ENCODE measurements at places on chromosomes 5 and 9.
A peak's percentile ranks its signal among the peaks of the same experiment; 100 is the strongest.

DNA sequence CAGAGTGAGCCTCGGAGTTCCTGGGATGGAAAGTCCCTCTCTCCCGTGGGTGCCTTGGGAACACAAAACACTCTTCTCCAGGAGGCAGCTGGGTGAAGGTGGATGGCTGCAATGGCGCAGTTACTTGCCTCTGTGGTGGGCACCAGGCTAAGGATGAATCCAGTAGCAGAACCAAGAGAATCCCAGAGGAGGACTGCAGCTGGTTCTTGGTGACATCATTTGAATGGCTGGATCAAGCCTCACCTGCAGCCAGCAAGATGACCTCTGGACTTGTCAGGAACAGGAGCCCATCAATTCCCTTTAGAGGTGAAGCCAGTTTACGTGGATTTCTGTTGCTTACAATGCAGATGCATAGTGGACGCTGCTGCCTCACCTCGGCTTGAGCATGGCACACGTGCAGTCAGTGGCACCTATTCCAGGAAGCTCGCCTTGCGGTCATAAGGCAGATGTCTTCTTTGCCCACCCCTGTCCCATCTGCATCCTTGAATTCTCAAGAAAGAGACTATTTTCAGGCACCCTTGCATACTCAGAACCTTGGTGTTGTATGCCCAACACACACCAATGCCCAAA is 34.1 kb upstream of the ADAMTS2 start:
- DNase-seq: no peak

DNA sequence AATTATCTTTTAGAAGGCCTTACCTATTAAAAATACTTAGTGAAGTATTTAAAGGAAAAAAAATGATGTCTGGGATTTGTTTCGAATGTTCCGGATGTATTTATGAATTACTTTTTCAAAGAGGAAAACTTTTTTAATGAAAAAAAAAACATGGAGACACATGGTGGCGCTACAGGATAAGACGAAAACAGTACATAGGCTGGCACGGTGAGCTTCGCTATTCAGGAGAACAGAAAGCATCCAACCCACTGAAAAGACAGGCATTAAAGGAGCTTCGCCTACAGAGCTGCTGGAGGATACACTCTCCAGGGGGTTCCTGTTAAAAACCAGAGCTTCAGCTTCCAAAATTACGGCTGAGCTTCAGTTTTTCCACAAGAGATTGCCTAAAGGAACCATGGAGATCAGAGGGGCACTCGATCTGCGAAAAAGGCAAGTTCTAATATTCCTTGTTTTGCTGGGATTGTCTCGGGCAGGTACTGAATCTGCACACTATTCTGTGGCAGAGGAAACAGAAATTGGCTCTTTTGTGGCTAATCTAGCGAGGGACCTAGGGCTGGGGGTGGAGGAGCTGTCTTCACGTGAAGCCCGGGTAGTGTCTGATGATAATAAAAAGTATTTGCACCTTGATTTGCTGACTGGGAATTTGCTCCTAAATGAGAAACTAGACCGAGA is at the start of gene PCDHB14:
PCDHB14 (plus strand) TSS at position 232 of the 672 bp plus-strand sequence; CDS start at position 395, 163 bp downstream.
- peak; percentile 48 for DNase-seq

- DNase-seq: no peak
These were observed 105.0 kb downstream of the MAPKAP1 start for GRCh38 chr9:125601961-125602360.

GRCh38 chr9:21970800-21971640 is 23.2 kb downstream of the CDKN2A start:
- no peak for DNase-seq

DNA sequence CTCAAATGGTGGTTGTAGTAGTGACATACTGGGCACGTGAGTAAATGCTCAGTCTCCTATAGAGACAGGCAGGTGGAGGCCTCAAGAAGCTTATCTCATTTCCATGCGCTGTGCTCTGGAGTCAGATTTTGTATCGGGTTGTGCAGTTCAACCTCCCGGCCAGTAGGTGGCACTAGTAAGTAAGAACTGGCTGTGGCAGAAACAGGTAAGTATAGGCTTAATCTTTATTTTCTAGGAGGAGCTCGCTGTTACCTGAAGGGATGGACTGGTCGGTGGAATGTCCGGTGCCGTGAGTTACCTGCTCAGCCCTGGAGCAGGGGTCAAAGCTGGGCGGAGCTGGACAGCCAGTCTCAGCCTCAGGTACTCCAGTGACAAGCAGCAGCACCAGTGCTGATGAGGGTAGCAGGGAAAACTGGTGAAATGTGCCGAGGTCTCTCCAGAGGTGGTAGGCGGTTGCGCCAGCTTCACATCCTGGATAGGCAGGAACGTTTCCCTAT is 880.1 kb upstream of the SEMA6A start:
- DNase-seq: peak; percentile 41

DNA sequence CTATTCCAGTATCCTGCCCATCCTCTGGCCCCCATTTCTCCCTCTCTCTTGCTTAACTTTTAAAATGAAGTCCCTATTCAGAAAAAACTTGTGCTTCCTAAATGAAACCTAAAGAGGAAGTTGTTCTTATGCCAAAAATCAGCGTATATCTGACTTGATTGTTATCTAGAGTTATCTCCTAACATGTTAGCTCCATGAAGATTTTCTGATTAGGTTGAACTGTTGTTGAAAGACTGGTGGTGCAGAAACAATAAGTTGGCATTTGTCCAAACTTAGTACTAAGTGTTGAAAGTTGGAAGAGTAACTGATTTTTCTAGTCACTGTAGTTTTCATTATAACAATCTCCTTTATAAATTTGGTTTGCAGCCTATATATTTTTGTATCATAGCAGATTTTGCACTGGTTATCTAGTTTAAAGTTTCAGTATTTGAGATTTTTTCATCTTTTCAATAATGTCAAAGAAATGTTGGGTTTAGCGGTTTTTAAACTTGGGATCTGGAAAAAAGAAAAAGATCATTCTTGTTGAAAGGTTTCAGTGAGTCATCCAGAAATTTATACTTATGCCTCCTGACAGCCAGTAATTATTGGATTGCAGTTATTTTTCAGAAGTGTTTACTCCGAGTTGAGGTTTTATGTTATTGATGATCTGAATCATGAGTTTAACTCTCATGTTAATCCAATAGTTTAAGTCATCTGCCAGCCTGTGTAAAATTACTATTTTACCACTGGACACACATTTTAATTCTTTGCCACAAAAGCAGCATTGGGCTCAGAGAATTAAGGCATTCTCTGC is 60.6 kb downstream of the PAM start:
- DNase-seq: no peak

GRCh38 chr9:115413766-115414382 is 295.9 kb upstream of the TNC start:
- DNase-seq: no peak

DNA sequence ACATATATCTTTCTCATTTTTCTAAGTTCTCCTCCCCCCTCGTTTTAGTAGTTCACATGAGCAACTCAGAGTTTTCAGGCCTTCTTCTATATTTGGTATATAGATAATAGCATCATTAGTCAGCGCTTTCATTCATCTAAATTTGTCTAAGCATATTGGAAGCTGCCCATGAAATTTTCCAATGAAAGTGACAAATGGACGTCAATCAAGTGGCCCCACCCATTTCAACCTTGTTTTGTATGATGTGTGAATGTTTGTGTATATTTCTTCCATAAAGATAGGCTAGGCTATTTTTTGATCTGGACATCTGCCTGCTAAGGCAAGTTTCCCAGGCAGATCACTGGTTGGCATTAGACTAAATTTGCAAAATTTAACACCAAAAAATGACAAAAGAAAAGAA is 104.0 kb upstream of the SSBP2 start:
- DNase-seq: no peak

DNA sequence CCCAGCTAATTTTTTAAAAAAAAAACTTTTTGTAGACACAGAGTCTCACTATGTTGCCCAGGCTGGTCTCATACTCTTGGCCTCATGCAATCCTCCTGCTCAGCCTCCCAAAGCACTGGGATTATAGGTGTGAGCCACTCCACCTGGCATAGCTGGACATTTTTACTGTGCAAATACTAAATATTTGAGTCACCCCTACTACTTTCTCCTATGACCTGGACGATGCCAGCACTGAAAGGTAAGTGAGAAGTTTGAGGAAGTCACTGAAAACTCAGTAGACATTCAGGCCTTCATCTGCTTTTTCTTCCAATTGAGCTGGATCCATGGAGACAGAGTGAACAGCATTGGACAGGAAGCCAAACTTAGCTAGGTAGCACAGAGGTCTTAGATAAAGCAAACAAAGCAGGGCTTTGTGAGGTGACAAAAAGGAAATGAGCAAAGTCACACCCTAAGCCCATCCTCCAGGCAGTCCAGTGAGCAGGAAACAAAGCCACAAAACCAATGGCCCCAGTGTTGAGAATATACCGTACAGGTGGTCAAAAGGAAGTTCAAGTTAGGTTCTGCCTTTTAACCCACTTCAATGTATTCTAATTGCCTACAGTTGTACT is 192.6 kb upstream of the RASA1 start:
- no peak for DNase-seq

DNA sequence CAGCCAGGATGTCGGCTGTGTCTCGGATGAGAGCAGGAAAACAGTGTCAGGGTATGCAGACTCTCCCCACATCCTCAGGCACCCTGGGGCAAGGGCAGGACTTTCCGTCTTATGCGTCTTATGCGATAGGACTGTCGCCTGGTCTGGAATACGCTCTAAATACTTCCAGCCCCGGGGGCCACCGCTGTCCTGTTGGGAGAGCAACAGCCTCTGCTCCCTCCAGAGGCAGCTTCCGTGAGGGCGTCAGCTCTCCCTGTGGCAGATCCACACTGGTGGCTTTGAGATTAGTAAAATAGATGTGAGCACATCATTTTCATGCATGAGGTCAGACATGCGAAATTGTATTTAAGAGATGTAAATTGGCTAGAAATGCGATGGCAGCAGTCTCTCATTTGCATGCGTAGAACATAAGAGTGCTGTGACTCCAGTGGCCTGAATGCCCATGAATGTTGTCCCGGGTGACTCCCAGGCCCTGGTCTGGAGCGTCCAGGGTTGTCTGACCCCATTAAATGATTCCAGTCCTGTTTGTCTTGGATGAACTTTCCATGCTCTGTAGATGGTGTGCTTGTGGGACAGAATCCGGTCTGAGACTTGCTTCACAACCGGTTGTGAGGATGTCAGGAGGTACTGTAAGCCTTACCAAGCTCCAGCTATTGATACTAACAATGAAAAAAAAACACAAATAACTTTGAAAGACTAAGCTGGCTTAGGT is 228.2 kb downstream of the SYK start:
- DNase-seq: no peak

DNA sequence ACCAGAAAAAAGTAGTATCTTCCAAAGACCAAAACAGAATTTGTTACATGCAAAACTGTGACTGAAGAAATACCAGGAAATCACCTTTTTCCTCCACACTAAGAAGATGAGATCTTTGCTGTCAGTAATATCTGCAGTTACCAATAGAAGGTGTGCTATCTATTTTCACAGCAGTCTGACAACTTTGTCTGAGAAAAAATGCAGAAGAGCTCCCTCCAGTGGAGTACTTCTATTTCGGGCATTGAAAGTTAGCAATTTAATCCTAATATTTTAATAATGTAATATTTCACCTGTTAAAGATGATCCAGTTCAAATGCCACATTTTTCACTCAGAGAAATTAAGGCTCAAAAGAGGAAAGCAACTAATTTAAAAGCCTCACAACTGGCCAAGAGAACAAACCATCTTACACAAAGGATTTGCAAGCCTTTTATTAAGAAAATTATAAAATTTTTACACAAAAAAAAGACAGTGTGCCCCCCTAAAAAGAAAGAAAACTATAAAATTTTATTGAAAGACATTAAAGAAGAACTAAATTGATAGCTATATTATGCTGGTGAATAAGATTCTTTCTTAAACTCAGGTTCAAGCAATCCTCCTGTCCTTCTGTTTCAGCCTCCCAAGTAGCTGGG is 50.6 kb downstream of the DEPDC1B start:
- DNase-seq: peak; percentile 59

GRCh38 chr5:173704615-173705511 is 88.4 kb upstream of the BOD1 start:
- no peak for DNase-seq

- DNase-seq: no peak
These were observed 224.8 kb downstream of the PSAT1 start for GRCh38 chr9:78521680-78522079.

- no peak for DNase-seq
These were observed 87.5 kb downstream of the PPARGC1B start for GRCh38 chr5:149817539-149818060.

DNA sequence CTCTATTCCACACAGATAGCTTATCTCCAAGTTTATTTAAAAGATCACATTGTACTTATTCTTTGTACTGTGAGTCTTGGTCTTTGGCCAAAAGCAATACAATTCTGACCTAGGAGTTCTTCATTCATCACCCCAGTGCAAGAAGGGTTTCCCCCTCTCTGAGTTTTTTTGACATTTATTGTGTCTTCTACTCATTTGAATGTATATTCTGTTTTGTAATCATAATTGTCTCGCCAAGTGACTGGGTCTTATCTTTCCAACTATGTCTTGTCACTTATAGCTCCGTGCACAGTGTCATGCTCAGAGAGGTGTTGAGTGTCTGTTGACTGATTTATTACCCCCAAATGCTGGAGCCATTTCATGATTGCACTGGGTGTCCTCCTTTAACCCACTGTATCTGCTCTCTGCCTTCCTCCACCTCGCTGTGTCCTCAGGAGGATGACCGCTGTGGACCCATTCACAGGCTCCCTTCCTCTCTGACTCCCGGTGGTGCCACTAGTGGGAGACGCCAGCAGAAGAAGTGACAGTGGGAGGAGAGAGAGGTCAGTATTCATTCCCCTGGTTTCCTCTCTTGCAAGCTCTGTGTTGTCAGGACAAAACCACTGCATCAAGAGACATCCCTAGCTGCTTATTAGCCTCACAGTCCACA is 11.2 kb upstream of the TRIO start:
- DNase-seq: no peak

- DNase-seq: peak; percentile 5
These were observed 27.9 kb downstream of the PCDH1 start for GRCh38 chr5:141850244-141850768.

GRCh38 chr9:132681561-132681960 is 11.3 kb downstream of the GTF3C4 start:
- no peak for DNase-seq

GRCh38 chr5:176889321-176890280 is 9.5 kb downstream of the HK3 start:
- DNase-seq: no peak

GRCh38 chr5:139422307-139422893 is 16.9 kb downstream of the DNAJC18 start:
- peak; percentile 68 for DNase-seq

- no peak for DNase-seq
These were observed 35.1 kb downstream of the FAM81B start for GRCh38 chr5:95426227-95426626.

- DNase-seq: no peak
These were observed 1.3 kb downstream of the NOTCH1 start for GRCh38 chr9:136544548-136544963.

DNA sequence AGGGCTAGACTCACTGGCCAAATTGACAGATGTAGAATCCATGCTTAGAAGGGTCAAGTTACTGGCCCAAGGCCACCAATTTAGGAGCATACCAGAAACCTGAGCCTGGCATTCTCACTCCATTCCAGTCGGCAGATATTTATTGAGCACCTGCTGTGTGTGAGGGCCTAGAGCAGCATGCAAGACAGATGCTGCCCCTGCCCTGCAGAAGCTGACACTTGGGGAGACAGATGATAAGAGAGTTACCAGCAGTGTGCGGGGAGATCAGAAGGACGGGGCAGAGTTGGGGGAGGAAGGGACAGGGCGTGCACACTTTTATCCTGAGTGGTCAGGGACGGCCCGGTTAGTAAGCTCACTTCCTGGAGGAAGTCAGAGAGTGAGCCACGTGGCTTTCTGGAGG is 111.5 kb upstream of the RAPGEF1 start:
- DNase-seq: no peak

Measured in NCI-H460 (cell line).